Liver (tissue), 10 donors: ENCODE measurements at places on chromosomes 16 and 17.

GRCh38 chr17:40490289-40490853 lies 11.1 kb downstream of the TNS4 start:
- DNase-seq, result no peak
- H3K4me1 ChIP-seq, result no peaks in the 10 kb centered on the region
- H3K4me3 ChIP-seq, result no peak overlapping the region
- no peaks in the 10 kb centered on the region for H3K36me3 ChIP-seq
- no peak overlapping the region for H3K27ac ChIP-seq

GRCh38 chr17:58587713-58588117 lies 73.3 kb upstream of the MTMR4 start:
- H3K4me1 ChIP-seq, result no peaks in the 10 kb centered on the region
- no peak overlapping the region for H3K27ac ChIP-seq
- no peak overlapping the region for H3K4me3 ChIP-seq
- peak; percentile 76 for DNase-seq

GRCh38 chr16:1026784-1027500 lies 45.4 kb downstream of the SOX8 start:
- no peak for DNase-seq
- no peak overlapping the region for H3K27ac ChIP-seq
- no peak overlapping the region for H3K4me3 ChIP-seq
- H3K36me3 ChIP-seq, result no peaks in the 10 kb centered on the region
- H3K4me1 ChIP-seq, result no peaks in the 10 kb centered on the region

GRCh38 chr16:16146380-16147315 lies 76.6 kb downstream of the ABCC6 start:
- H3K27me3 ChIP-seq, result no peaks in the 10 kb centered on the region
- H3K27ac ChIP-seq, result no peak overlapping the region
- DNase-seq, result no peak
- no peaks in the 10 kb centered on the region for H3K36me3 ChIP-seq

GRCh38 chr16:69554495-69554894 lies 11.3 kb upstream of the NFAT5 start:
- H3K36me3 ChIP-seq, result no peaks in the 10 kb centered on the region
- no peak overlapping the region for H3K4me3 ChIP-seq
- DNase-seq, result no peak
- H3K27ac ChIP-seq, result no peak overlapping the region

DNA sequence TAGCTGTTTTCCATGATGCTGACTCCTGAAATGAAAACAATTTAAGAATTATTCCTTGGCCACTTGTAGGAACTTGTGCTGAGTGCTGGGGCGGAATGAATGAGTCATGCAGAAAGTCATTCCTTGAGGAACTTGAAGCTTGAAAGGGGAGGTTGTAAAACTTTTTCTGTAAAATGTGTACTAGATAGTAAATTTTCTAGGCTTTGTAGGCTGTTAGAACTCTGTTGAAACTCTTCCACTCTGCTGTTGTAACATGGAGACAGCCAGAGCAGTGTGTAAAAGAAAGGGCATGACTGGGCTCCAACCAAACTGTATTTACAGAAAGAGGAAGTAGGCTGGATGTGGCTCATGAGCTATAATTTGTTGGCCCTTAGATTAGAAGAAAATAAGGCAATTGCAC lies 46.1 kb downstream of the ABCA8 start:
- no peaks in the 10 kb centered on the region for H3K27me3 ChIP-seq
- H3K36me3 ChIP-seq, result peaks cover 4% of the 10 kb centered on the region
- peaks cover 2% of the 10 kb centered on the region for H3K4me1 ChIP-seq
- no peak overlapping the region for H3K27ac ChIP-seq
- no peak overlapping the region for H3K4me3 ChIP-seq

- H3K4me1 ChIP-seq, result no peaks in the 10 kb centered on the region
- H3K4me3 ChIP-seq, result no peak overlapping the region
- H3K27ac ChIP-seq, result no peak overlapping the region
- peaks cover 2% of the 10 kb centered on the region for H3K36me3 ChIP-seq
- DNase-seq, result no peak
- no peaks in the 10 kb centered on the region for H3K27me3 ChIP-seq
Observed at GRCh38 chr16:89142474-89143195, 28.9 kb upstream of the CDH15 start.

DNA sequence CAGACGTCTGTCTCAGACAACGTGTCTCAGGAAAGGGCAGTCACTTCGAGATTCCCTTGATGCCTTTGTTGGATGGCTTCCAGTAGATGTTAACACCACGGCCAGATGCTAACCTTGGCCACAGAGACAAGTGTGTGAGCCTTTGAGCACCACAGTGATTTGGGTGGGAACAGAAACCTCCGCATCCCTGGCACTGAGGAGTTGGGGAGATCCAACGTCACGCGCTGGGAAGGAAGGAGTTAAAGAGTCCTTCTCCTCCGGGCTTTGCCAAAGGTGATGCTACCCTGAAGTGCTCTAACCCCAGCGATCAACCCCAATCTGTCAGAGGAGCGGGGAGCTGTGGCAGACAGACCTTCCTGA lies 3.0 kb upstream of the ABR start:
- H3K4me3 ChIP-seq, result no peak overlapping the region
- H3K27ac ChIP-seq, result no peak overlapping the region
- H3K27me3 ChIP-seq, result no peaks in the 10 kb centered on the region
- H3K4me1 ChIP-seq, result peaks cover 4% of the 10 kb centered on the region

DNA sequence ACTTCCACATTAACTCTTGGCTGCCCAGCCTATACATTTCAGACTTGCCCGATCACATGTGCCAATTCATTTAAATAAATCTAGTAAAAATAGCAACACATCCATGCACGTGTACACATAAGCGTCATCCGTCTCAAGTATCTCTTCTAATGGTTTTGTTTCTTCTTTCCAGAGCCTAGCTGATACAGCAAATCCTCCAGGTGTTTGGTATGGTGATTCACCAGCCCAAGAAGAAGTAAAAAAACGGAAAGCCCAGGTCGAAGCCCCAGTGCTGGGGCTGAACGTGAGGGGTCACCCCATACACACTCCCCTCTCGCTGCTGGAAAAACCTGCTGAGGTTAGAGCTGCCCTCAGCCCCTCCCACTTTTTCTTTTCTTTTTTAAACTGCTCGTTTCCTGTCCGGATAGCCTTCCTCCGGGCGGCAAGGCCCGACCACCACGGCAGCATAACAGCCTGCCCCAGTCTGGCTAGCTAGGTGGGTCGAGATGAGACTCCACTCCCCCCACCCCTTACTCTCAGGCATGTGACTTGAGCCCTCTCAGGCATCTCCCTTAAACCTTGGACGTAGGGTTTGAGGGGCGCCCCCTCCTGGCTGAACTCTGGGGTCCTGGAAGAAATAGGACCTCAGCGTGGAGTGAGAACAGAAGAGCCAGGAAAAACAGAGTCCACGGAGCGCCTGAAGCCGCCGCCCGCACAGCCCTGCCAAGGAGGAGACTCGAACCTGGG lies 13.9 kb upstream of the OR1F1 start:
- no peaks in the 10 kb centered on the region for H3K36me3 ChIP-seq
- H3K4me3 ChIP-seq, result no peak overlapping the region
- no peak for DNase-seq
- H3K4me1 ChIP-seq, result no peaks in the 10 kb centered on the region
- H3K27ac ChIP-seq, result no peak overlapping the region
- peaks cover 34% of the 10 kb centered on the region for H3K27me3 ChIP-seq

GRCh38 chr16:57647136-57647875 lies 18.9 kb downstream of the ADGRG1 start:
- no peak overlapping the region for H3K4me3 ChIP-seq
- no peaks in the 10 kb centered on the region for H3K4me1 ChIP-seq
- no peak for DNase-seq
- H3K36me3 ChIP-seq, result no peaks in the 10 kb centered on the region
- H3K27ac ChIP-seq, result peak overlapping the region; percentile 14
- no peaks in the 10 kb centered on the region for H3K27me3 ChIP-seq
